ENCODE measurements at places on chromosomes 3 and 15.

DNA sequence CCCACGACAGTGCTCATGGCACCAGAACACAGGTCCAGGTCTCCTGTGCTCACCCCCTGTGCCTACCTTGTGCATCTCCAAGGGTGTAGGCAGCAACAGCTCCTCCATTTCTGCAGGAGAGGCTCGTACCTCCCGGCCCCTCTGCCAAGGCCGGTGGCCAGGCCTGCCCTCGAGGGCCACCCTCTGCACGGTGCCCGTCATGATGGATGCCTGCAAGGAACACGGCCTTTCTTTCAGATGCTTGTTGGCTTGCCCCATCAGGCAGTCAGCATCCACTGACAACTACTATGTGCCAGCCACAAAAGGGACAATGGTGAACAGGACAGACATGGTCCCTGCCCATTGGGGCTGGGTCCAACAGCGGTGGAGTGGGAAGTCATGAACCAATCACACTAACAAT, 43.8 kb downstream of the GRIP2 start:
- no peak for DNase-seq

DNA sequence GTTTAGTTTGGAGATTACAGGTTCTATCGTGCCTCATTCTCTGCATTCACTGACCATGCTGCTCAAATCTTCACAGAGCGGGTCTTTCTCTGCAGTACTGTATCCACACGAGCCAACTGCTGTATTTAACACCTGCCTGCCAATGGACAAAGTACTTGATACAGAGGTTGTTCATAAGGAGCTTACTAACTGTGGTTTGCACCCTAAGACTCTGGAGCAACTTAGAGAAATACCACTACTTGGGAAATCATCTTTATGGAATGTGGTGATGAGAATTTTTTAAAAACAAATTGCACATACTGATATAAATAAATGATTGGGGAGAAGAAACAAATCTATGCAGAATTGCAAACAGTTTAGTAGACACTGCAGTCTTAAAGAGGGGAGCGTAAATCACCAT, 90.0 kb downstream of the PPP2R3A start:
- no peak for DNase-seq

DNA sequence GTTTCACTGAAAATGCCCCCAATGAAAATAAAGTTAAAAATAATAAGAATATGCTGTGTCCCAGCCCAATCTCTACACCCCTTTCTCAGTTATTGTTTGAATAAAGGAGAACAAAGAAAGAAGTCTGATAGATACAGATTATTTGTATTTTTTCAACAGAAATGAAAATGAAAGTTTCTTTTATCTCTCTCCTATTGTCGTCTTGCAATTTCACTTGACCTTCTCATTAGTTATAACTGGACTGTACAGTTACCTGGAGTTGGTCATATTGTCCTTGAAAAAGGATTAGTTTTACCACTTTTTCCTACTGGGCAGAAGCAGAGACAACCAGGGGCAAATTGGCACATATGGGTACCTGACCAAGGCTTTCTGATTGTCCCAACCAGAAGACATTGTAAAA, 440.0 kb downstream of the PDCD6IP start:
- no peak for DNase-seq

DNA sequence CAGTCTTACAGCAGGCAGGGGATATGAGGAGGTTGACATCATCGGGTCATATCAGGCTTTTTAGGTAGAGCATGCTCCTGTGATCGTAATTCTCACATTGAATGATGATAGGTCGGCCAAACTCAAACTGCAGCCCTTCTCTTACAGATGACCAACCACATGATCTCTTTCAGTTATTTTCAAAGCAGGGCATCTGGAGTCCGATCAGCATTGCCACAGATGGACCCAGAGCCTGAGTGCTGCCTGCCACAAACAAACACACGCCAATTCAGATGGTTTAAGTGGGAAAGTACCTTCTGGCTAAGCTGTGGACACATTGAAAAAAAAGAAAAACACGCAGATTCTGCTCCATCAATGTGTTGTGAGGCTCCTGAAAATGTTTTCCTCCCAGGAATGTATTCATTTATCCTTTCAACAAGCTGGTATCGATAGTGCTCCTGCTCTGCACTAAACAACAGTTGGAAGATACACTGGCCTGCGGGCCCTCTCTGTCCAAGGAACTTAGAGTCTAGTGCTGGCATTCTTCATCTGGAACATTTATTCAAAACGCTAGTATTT, 31.2 kb downstream of the ARPP21 start:
- no peak for DNase-seq

- DNase-seq = no peak
Observed at GRCh38 chr3:118472586-118472985, 562.1 kb downstream of the IGSF11 start.

All from activated gamma-delta T cell (primary cell).